ENCODE measurements at places on chromosomes 4 and X.

DNA sequence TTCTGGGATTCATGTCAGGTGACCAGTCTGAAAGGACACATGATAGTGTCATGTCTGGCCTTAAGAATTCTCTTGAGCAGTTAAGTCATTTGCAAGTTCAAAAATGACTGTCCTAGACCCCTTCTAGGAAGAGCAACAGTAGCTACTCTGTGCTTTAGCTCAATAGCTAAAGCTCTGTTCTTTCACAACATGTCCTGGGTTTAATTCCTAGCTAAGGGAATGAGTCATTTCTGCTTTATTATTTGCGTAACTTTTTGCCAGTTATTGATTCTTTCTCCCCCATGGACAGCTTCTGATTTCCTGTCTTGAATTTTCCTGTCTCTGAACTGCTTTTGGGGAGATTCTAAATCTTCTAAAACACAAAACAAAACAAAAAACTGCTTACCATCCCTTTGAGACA lies 1055.8 kb upstream of the DIAPH2 start:
- DNase-seq = no peak

DNA sequence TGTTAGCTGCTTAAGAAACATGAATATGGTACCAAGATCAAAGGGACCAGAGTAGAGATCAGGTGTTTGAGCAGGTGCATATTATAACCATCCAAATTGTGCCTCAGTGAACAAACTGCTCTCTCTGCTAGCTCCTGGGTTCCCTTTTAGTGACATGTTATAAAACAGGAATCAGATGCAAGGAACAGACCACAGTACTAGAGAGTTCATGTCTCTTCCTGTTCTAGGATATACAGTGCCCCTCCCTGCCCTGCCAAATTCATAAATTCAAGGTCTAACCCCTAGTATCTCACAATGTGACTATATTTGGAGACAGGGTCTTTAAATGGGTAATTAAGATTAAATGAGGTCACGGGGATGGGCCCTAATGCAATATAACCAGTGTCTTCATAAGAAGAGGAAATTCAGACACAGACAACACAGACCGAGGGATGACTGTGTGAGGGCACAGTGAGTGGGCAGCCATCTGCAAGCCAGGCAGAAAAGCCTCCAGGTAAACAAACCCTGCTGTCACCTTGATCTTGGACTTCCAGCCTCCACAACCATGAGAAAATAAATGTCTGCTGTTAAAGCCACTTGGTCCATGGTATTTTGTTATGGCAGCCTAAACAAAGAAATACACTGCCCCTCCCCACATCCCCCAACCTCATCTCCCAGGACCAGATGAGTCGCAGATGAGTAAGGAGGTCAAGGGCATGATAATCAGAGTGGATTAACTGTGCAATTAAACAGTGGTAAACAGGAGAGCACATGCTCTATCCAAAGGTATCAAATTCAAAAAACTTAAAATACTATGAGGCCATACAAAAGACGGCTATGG lies 82.5 kb downstream of the RBM47 start:
- no peak for DNase-seq

DNA sequence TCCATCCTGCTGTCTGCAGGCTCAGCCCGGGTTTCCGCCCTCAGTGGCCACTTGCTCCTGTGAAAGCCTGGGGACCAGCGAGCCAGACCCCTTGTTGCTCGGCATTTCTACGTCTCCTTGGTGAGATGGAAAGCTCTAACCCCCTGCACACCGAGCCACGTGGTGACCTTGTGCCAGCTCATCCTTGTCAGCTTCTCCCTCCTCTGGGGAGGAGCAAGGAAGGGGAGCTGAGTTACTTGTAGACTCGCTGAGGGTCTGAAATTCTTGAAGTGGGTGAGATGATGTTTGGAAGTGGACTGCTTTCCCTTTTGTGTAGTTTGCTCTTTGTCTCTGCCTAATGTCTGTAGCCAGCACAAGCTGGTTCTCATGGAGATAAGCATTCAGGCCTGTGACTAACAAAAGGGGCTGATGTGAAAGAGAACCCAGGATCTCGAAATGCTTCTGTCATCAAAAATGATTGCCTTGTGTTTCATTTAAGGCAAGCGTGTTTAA lies 29.3 kb downstream of the RGS12 start:
- no peak for DNase-seq

DNA sequence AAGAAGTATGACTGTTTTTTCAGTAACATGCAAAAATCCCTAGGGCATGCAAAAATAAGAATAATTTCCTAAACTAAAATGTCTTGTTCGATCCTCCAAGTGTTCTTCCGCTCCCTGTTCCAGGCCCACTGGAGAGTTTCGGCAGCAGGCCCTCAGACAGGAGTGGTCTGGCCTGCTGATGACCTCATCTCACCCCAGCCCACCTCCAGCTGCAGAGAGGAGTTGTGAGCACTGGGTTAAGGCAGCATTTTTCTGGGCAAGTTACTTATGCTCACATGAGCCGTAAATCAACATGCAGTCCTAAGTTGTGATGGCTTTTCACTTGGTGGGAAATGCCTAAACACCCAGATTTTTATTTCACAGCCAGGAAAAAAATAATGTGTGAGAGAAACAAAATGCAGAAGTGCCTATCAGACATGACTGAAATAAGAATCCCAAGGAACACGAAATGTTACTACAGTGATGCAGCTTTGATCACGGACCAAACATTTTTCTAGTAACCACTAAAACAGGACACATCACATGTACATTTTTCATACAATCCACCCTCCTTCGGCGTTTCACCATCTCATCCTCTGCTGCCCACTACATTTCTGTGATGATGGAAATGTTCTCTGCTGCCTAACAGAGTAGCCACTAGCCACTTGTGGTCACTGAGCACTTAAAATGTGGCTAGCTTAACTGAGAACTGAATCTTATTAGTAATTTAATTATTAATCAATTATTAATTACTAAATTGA lies 153.3 kb upstream of the TBL1X start:
- DNase-seq = no peak

DNA sequence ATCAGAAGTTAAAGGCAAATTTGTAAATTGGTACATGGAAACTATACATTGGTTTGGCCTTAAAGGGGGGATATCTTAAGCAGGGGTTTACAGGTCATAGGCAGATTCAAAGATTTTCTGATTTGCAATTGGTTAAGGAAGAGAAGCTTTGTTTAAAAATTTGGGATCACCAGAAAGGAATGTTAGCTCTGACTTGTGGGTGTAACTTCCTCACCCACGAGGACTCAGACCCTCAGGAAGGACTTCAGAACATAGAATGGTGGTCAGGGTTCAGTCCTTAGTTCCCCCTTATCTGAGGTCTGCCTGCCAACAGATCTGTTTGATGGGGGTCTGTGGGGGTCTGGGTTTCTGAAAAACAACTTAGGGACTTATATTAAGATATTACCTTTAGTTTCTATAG lies 427.4 kb upstream of the DIPK2B start:
- no peak for DNase-seq

DNA sequence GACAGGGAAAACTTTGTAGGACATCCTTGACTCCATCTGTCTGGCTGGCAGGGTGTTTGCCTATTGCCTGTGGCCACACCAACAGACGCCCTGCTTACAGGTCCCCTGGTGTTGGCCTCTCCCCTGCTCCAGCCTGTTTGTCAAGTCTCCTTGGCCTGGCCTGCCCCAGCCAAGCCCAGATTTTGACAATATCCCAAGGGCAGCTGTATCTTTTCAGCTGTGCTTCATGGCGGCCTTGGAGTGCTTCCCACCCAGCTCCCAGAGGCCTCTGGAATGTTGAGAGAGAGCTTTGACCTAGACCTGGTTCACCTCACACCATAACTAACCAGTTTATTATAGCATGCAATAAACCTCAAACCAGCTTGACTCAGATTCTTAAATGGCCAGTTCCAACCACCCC lies 204.0 kb upstream of the NHS start:
- DNase-seq = no peak

Data from mesendoderm (in vitro differentiated cells).